Thyroid gland (tissue), 4 donors: ENCODE measurements at places on chromosomes 2 and 18. TPM values are rescaled to one million over a fixed set of nuclear protein-coding genes. Genes with fewer than 3 reads are reported as not detected.

GRCh38 chr2:219520079-219520478 is 5.8 kb downstream of the ASIC4 start:
- H3K4me3 ChIP-seq = no peak overlapping the region
- H3K27me3 ChIP-seq = peaks cover 18% of the 10 kb centered on the region
- H3K4me1 ChIP-seq = peaks cover 16% of the 10 kb centered on the region
- DNase-seq = no peak

DNA sequence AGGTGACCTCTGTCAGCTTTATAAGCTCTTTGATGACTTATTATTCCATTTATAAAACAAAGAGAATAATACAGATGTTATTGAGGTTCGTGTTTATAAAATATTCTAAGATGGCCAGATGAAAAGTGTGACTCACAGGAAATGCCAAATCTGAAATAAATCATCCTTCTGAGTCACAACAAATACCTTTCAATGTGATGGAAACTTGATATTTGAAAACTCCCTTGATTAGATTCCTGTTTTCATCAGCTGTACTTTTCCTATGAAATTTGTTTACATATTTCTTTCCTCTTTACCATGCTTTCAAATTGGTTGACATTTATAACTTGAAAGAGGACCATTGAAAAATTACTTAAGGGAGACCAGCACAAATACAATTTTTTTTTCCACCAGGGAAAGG is 30.6 kb upstream of the PPP1R1C start:
- no peak for DNase-seq
- H3K4me3 ChIP-seq = no peak overlapping the region
- H3K27me3 ChIP-seq = no peaks in the 10 kb centered on the region
- no peaks in the 10 kb centered on the region for H3K36me3 ChIP-seq
- H3K4me1 ChIP-seq = no peaks in the 10 kb centered on the region
- H3K27ac ChIP-seq = no peak overlapping the region

GRCh38 chr2:222641336-222641735 is 14.6 kb downstream of the FARSB start:
- H3K27ac ChIP-seq = no peak overlapping the region
- H3K4me1 ChIP-seq = no peaks in the 10 kb centered on the region

DNA sequence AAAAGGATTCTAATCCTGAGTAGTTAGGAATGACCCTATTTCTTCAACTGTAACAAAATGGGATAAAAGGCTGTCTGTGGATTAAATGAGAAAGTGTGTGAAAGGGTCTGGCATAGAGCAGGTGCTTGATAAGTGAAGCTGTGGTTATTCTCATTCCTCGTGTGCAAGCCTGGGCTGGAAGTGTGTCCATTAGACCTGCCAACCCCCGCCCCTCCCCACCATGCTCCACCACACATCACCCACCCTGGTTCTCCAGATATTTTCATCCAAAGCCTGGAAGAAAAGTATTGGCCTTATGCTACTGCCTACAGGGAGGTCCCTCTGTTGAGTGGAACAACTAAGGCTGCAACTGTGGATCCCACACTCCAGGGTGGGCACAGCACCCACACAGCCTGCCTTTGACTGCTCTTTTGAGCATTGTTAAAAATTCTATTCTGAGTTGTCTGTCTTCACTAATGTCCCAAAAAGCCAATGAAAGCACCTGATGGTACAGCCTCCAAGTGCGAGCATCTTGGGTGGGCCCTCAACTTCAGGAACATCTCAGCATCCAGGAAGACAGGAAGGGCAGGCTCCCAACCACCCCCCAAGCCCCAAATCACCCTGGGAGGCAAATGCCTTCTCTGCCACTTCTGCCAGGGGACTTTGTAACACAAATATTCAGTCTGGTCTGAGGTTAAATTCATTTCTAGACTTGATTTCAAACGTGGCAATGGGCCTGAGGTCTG is 102.8 kb upstream of the PPP1CB start:
- no peak for DNase-seq
- H3K27me3 ChIP-seq = no peaks in the 10 kb centered on the region
- H3K4me3 ChIP-seq = no peak overlapping the region
- H3K4me1 ChIP-seq = no peaks in the 10 kb centered on the region

- no peaks in the 10 kb centered on the region for H3K36me3 ChIP-seq
- H3K4me1 ChIP-seq = no peaks in the 10 kb centered on the region
- no peak overlapping the region for H3K27ac ChIP-seq
- H3K4me3 ChIP-seq = no peak overlapping the region
- H3K27me3 ChIP-seq = no peaks in the 10 kb centered on the region
These were observed 32.3 kb downstream of the SLC9A4 start for GRCh38 chr2:102505290-102505689.

DNA sequence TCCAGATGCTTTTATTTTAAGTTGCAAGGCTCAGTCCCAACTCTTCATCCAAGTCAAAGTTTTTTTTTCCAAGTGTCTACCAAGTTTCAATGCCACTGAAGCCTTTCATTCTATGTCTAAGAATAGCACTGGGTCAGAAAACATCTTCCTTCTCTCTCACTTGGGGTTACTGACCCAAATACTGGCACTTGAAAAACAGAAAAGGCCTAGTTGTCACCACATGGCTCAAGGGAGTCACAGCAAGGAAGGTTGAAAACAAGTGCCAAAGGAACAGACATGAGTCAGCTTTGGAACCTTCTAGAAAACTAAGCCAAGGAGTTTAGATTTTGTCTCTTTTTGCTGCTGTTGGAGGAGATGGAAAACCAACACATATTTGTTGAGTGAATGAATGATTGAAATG is 146.5 kb downstream of the COPS8 start:
- H3K4me1 ChIP-seq = peaks cover 27% of the 10 kb centered on the region
- H3K36me3 ChIP-seq = no peaks in the 10 kb centered on the region
- H3K27ac ChIP-seq = no peak overlapping the region

GRCh38 chr2:19786408-19787058 is 115.2 kb downstream of the TTC32 start:
- H3K4me3 ChIP-seq = no peak overlapping the region
- no peaks in the 10 kb centered on the region for H3K36me3 ChIP-seq
- peak; percentile 12 for DNase-seq
- no peaks in the 10 kb centered on the region for H3K4me1 ChIP-seq
- H3K27ac ChIP-seq = no peak overlapping the region

GRCh38 chr2:19320813-19321212 is 37.6 kb downstream of the OSR1 start:
- H3K36me3 ChIP-seq = no peaks in the 10 kb centered on the region
- DNase-seq = no peak
- H3K4me3 ChIP-seq = no peak overlapping the region
- no peaks in the 10 kb centered on the region for H3K27me3 ChIP-seq

GRCh38 chr2:20188851-20189250 is 36.1 kb downstream of the SDC1 start:
- H3K27ac ChIP-seq = peak overlapping the region; percentile 33
- no peak for DNase-seq
- no peak overlapping the region for H3K4me3 ChIP-seq

DNA sequence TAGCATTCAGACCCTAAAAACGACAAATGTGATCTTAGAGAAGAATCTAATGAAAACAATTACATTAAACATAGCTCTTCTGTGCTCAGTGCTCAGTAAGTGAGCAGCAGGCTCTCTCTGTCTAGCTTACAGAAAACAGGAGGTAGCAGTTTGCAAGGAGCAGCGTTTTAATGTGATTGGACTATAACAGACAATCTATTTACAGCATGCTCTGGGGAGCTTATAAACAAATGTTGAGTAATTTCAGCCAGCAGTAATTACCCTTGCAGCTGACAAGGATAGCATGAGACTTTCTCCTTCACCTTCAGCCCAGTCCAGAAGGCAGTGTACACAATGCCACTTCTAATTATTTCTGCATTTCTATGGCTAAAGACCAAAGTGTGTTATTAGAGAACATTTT is 270.4 kb downstream of the FIGN start:
- H3K4me1 ChIP-seq = no peaks in the 10 kb centered on the region
- H3K36me3 ChIP-seq = no peaks in the 10 kb centered on the region
- no peak overlapping the region for H3K4me3 ChIP-seq
- no peak overlapping the region for H3K27ac ChIP-seq
- no peaks in the 10 kb centered on the region for H3K27me3 ChIP-seq
- no peak for DNase-seq

The NYAP2 gene
- not detected for total RNA-seq

The SLC14A1 gene
- 22.9 TPM for total RNA-seq
